ENCODE measurements at places on chromosomes 13 and 19.

DNA sequence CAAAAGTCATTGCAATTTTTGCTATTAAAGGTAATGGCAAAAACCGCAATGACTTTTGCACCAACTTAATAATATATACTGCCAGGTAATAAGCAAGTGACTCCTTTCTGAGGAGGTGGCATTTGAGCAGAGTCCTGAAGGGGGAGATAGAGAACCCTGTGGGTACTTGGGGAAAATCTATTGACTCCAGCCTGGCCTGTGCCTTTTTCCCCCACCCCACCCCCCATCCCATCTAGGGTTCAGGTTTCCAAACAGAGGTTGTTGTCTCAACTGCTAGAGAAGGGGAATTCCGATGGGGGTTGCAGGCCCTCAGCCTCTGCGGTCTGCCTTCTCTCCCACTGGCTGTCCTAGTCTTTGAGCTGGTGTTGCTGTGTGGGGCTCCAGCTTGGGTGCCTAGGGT, 11.5 kb downstream of the S1PR2 start:
- DNase-seq = peak; percentile 64

DNA sequence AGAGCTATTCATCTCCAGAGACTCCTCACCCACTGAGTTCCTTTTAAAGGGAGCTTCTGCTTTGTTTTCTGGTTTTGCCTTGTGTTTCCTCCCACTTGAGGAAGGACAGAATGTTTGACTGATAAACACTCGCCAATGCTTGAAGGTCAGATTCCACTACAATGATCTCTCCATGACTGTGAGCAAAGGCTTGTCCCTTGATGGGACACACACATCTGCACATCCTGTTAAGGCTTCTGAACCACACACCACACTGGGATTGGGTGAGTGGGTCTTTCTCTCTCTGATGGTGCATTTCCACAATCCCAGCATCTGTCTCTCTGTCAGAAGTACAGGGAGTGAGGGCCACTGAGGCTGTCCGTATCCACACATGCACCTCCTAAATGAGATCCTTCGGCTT, 245.3 kb downstream of the IRS2 start:
- no peak for DNase-seq

GRCh38 chr13:105972306-105972721, 563.1 kb downstream of the EFNB2 start:
- no peak for DNase-seq

DNA sequence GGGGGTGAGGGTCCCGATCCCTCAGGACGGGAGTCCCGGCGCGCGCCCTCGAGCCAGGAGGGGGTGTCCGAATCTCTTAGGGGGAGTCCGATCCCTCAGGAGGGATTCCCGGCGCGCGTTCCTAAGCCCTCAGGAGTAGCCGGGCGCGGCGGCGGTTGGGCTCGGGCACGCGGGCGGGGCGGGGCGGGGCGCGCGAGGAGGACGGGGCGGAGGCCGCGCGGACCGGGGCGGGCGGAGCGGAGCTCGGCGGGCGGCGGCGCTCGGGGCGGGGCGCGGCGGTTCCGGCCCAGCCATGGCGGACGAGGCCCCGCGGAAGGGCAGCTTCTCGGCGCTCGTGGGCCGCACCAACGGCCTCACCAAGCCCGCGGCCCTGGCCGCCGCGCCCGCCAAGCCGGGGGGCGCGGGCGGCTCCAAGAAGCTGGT, at the start of gene CUL4A:
Gene CUL4A, plus strand, starts transcription at position 278 of the 423 bp plus-strand sequence. Its CDS starts 15 bp downstream, at position 293.
- peak; percentile 79 for DNase-seq

DNA sequence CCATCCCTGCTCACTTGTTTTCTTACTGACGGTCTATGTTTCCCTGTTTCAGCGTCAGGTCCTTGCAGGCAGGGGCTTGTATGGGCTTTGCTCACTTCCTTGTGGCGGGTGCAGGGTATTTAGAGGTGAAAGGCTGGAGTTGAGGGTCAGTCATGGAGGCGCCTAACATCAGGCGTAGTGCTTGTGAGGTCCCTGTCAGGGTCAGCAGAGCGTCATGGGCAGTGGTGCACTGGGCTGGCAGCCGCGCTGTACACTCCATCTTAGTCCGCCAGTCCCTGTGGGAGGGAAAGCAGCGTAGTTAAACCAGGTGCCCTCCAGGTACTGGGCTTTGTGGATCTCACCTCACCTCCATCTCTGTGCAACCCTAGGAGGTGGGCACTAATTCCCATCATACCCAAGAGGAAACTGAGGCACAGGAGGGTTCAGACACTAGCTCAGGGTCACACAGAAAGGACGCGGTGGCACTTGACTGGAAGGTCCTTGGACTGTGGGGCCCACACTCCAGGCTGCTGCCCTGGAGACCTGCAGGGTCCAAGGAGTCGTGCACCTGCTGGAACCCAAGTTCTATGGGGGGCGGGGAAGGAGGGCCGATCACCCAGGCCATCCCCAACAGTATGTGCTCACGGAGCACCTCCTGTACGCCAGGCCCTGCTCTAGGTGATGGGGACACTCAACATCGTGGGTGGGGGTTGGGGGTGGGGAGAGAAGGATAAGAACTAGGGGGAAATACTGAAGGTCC, 4.6 kb downstream of the GRAMD1A start:
- DNase-seq = no peak

GRCh38 chr19:5891938-5892771, 11.4 kb downstream of the NDUFA11 start:
- DNase-seq = peak; percentile 8
